ENCODE measurements at places on chromosomes 6 and 20.

- DNase-seq: no peak
Observed at GRCh38 chr6:45664707-45665106, 287.0 kb upstream of the SUPT3H start.

- DNase-seq: no peak
Observed at GRCh38 chr6:12869816-12870432, 153.4 kb downstream of the PHACTR1 start.

GRCh38 chr6:134814076-134814695 is 135.7 kb downstream of the ALDH8A1 start:
- peak; percentile 47 for DNase-seq

- DNase-seq: no peak
Observed at GRCh38 chr6:3725145-3726047, 26.1 kb downstream of the PXDC1 start.

GRCh38 chr6:107715550-107716321 is 108.4 kb downstream of the SCML4 start:
- no peak for DNase-seq

- DNase-seq: no peak
Observed at GRCh38 chr20:14344746-14345145, 7.3 kb upstream of the FLRT3 start.

DNA sequence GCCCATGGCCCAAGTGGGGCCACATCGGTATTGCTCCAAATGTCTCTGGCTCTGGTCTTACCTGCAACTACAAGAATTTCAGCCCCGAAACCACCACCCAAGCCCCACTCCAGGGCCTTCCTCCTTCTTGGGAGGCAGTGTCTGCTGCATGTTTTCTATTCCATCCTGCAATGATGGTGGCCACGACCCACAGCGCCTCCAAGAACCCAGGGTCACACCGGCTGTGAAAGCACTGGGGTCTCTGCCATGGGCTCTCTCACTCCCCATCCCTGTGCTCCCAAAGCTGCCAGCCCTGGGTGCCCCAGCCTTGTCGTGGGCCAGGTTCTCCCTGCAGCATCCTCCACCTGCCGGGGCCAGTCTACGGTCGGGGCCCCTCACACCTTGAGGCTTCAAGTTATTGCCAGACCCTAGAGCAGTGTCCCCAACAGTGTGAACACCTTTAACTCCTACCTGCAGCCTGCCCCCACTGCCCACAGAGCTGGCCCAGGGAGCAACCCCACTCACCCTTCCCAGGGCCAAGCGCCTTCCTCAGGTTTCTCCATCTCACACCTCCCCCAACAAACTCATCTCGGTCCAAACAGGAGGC is 115.4 kb downstream of the JPH2 start:
- DNase-seq: no peak

DNA sequence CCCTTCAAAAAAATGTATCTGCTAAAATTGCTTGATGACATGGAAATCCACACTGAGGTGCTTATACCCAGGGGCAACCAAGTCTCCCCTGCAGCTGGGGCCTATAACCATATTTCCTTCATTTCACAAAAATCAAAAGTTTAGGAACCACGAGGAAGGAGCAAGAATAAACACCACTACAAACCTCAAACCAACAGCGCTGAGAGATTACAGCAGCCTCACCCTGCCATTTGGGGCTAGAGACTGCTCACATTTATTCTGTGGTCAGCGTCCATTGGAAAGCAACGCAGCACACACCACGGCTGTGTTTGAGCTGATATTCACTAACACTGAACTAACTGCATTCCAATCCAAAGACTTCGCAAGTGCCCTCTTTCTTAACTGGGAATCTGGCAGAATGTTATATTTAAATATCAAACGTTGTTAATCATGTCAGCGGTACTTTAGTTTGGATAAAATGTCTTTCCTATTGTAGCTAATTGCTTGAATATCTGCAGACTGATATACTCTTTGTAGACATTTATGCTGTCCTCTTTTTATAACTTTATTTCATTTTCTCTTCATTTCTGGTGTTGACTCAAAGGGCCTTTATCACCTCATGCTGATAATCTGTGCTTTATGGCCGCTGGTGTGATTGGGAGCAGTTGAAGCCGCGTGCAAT is 94.6 kb downstream of the FOXA2 start:
- DNase-seq: no peak

DNA sequence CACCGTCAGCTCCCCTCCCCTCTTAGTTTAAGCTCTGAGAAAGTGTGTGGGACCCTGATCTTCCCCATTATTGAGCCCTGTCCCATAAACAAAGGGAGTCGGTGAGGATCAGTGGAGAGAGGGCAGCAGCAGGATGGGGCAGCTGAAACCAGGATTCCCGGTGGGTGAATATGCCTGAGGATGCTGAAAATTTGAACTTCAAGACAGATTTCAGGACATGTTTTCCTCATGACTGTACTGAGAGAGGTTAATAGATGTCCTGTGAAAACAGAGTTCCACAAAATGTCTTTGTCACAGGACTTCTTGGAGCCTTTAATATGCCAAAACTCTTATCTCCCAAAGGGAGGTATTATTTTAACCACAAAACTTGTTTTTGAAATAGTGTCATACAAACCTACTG is 53.5 kb upstream of the SLC22A16 start:
- DNase-seq: peak; percentile 29

GRCh38 chr20:11724097-11724496 is 193.6 kb upstream of the BTBD3 start:
- DNase-seq: no peak

- peak; percentile 95 for DNase-seq
Observed at GRCh38 chr20:58014628-58015315, 213.7 kb downstream of the ANKRD60 start.

DNA sequence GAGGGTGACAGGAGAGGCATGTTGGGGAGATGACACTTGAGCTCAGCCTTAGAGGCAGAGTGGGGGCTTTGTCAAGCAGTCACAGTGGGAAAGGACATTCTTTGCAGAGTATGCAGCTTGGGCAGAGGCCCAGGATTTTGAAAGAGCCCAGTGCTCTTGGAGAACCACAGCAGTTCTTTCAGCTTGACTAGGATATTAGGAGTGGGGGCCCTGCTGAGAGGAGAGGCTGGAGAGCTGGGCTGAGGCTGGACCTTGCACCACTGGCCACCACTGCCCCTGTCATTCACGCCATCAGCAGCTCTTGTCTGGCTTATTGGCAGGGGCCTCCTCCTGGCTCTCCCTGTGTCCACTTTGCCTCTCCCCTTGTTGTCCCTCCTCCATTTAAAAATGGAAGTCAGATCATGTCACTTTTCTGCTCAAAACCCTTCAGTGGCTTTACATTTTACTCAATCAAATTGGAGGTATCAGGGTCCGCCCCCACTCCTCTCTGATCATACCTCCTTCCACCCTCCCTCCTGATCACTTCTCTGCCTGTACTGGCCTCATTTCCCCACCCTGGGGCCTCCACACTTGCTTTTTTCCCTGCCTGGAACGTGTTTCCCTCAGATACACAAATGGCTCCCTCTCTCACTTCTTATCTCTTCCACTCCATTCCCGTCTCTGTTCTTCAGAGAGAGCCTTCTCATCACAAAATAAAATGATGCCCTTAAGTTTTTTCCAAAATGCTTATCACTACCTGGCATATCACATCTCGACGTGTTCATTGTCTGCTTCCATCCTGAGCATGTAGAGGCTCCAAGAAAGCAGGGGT is 10.5 kb downstream of the MANBAL start:
- DNase-seq: no peak

DNA sequence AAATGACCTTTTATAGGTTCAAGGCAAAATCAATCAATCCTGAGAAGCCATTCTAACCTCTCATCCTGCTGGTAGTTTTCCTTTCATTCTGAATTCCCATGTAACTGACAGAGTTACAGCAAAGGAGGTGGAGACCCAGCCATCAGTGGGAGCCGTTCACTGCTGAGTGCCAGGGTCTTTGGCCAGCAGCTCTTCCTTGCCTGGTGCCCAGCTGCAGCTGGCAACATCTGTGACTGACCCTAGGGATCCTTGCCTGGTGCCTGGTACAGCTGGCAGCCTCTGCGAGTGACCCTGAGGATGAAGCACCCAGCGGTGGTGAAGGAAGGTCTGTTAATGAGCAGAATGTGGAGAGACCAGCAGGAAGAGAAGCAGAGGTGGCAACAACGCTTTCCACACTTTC is 314.6 kb downstream of the THBS2 start:
- DNase-seq: no peak

- peak; percentile 73 for DNase-seq
Observed at GRCh38 chr6:101294676-101295075, 98.8 kb upstream of the GRIK2 start.

GRCh38 chr20:50918403-50918802 is 12.8 kb downstream of the ADNP start:
- no peak for DNase-seq

- DNase-seq: no peak
Observed at GRCh38 chr20:8875586-8875985, 193.3 kb upstream of the PLCB4 start.

DNA sequence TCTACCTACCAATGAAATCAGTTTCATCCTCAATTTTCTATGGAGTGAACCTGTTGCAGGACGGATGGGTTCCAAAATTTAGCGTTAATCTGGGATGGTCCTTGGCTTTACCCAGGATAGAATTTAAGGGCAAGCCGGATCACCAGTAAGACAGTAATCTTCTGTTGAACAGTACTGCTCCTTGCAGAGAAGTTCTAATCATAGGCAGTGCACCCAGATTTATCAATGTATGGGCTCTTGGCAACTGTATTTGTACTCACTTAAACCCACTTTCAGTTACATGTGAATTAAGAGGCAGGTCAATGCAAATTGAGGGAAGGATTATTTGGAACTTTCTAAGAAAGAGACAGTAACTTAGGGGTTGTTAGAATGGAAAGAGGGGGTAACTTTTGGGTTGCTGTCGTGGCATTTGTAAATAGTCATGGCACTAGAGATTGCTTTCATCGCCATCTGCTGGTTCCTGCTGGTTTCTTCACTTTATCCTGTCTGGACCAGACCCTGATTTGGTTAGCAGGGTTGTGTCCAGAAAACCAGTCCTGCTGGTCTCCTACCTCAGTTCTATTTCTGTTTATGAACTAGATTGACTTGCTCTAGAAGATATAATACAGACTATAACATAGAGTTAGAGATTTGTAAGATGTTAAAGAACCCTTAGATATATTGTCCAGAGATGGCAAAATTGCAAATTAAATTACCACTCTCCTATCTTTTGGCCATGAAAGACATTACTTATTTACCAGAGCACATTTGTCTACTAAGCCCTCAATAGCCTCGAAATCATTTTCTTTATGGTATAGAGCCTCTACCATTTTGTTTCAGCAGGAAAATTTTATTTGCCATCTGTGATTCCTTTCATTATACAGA is 646.3 kb downstream of the UTRN start:
- DNase-seq: peak; percentile 44

- DNase-seq: peak; percentile 82
Observed at GRCh38 chr20:47464380-47465101, 37.1 kb upstream of the NCOA3 start.

GRCh38 chr6:10720265-10720959 is 2.5 kb upstream of the TMEM14C start:
- DNase-seq: peak; percentile 45

GRCh38 chr6:61192610-61193009 is 1093.4 kb downstream of the KHDRBS2 start:
- DNase-seq: no peak

DNA sequence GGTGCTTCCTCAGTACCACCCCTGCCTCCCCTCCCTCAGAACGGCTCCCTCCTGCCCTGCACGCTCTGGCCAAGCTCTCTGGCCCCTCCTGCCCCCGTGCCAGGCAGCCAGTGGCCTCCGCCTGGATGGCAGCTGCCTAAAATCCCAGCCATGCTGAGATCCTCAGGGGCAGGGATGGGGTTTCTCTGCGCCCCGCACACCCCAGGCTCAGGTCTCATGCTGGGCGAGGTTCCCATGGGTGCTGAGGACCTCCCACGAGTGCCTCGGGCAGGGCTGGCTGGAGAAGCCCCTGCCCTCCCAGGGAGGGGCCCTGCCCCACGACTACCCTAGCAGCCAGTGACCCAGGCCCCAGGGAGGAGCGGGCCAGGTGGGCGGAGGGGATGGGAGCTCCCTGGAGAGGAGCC is 2.7 kb downstream of the PTK6 start:
- no peak for DNase-seq

GRCh38 chr6:138517635-138518034 is 18.3 kb upstream of the NHSL1 start:
- DNase-seq: peak; percentile 68

GRCh38 chr20:6231556-6231955 is 108.7 kb upstream of the FERMT1 start:
- DNase-seq: peak; percentile 42

GRCh38 chr20:49756241-49756640 is 42.6 kb upstream of the B4GALT5 start:
- DNase-seq: no peak

- DNase-seq: no peak
Observed at GRCh38 chr6:30735668-30736314, 6.7 kb downstream of the FLOT1 start.

GRCh38 chr6:67102743-67103142 is 1395.7 kb upstream of the EYS start:
- DNase-seq: no peak

DNA sequence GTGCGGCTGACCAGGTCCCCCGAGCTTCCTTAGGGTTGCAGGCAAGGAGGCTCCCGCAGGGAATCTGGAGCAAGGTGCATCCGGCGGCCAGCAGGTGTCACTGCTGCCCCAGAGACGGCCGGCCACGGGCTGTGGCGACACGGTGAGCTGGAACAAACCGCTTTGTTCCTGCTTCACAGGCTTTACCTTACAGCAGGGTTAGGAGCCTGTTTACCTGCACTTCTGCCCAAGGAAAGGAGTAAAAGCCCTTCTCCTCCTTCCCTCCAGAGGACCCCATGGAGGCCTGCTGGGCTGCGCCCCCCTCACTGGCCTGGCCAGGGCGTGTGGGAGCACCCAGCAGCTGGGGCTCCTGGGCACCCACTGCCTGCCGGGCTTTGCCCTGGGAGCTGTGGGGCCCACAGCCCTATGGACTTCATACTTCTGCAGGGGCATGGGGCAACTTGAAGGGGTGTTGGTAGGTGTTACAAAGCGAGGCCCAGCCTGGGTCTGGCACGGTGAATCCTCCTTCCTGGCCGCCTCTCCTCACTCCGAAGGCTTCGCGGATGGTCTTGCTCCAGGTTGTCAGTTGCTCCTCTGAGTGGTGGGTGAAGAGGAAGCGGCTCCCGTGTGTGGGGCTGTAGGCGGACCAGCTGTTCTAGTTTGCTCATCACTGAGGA is 88.4 kb downstream of the CDC5L start:
- DNase-seq: peak; percentile 84
